Activated naive CD8-positive, alpha-beta T cell treated with anti-CD3 and anti-CD28 coated beads for 36 hours (primary cell): ENCODE measurements at places on chromosomes 5 and 9. TPM values are rescaled to one million over a fixed set of nuclear protein-coding genes. Genes with fewer than 3 reads are reported as not detected.
A peak's percentile ranks its signal among the peaks of the same experiment; 100 is the strongest.

Gene CNTFR
- not detected for total RNA-seq

Gene IL4
- not detected for total RNA-seq

Gene OR1K1
- not detected for total RNA-seq

Gene SLC25A48
- not detected for total RNA-seq

GRCh38 chr5:573976-574375, 38.2 kb upstream of the CEP72 start:
- no peak overlapping the region for H3K4me3 ChIP-seq
- no peaks in the 10 kb centered on the region for H3K4me1 ChIP-seq

DNA sequence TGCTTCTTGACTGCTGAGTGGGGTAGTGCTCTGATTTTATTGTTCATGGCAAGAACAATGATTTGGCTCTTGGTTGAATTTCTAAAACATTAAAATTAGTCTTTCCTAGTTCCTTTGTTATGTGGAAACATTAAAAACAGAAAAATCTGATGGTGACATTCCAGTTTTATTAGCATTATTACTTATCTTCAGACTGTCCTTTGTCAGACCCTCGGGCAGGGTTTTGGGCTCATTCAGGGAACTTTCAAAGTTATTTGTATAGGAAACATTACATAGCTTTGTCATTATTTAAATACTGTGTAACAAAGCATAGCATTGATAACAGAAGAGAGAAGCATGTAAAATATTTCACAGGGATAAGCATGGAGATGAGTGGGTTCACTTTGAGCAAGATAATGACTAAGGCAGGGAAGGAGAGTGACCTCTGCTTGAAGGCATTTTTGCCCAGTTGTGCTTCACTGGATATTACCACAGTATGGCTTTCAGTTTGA, 119.9 kb downstream of the KDM4C start:
- DNase-seq, result no peak
- H3K27me3 ChIP-seq, result no peaks in the 10 kb centered on the region
- no peak overlapping the region for H3K4me3 ChIP-seq
- no peak overlapping the region for H3K27ac ChIP-seq
- H3K4me1 ChIP-seq, result peaks cover 45% of the 10 kb centered on the region

DNA sequence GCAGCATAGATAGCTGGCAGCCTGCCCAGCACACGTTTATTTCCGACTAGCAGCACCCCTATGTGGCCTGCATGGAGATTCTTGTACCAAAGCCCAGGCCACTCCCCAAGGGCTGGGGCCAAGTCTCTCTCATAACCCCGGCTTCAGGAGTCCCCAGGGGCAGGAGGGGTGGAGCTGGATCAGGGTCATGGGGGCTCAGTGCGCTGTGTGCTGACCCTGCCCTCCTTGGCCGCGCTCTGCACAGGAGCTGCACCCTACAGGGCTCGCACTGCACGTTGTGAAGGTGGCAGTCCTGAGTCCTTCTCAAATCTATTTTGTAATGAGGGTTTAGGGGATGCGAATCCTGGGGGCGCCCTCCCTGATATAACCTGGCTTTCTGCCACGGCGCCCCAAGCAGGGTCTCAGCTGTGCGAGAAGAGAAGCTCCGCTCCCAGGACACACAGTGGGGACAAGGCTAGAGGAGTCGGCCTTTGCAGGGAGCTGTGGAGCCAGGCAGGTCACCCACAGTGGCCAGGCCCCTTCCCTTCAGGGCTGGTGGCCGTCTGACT, 28.6 kb downstream of the NKD2 start:
- no peak overlapping the region for H3K27ac ChIP-seq
- H3K27me3 ChIP-seq, result no peaks in the 10 kb centered on the region
- DNase-seq, result no peak

DNA sequence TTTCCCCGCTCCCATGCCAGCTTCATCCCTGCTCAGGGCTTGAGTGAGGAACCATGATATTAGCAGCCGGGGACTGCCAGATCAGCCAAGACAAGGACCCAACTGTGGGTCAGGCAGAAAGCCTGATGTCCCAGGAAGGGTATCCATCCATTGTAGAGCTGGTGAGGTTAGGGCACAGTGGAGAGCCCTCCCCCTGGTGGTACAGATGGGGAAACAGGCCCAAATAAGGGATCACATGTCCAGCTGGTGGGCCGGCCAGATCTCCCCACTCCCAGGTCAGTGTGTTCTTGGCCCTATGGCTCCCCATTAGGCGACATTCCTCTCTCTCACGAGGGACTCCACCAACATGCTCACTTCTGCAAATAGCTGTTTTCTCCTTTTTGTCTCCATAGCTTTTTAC, 9.0 kb downstream of the CDX1 start:
- H3K36me3 ChIP-seq, result no peaks in the 10 kb centered on the region
- no peak overlapping the region for H3K4me3 ChIP-seq
- H3K27ac ChIP-seq, result no peak overlapping the region

DNA sequence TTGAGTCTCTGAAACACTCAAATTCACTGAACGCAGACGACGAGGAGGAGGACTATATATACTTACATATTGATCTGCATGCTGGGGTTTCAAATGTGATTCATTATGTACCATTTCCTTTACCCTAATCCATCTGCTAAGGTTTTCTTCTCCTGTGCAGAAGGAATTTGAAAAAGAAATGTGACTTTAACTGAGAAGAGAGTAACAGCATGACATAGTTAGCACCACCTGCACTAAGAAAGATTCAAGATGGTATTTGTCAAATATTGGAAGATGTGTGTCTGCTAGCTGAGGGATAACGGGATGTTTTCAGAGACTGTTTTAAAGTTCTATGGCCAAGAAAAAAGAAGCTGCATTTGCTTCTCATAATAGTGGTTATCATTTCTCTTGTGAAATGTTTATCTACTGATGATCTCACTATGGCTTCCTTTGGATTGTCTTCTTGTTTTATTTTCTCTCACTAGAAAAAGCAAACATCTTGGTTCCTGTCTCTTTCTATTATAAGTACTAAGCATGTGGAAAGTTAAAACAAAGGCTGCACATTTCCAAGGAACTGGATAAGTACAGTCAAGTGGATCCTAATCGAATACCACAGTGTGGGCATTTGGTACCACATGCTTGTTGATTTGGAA, 89.8 kb upstream of the TLE4 start:
- no peak for DNase-seq
- H3K27me3 ChIP-seq, result no peaks in the 10 kb centered on the region
- H3K4me1 ChIP-seq, result peaks cover 20% of the 10 kb centered on the region
- H3K36me3 ChIP-seq, result no peaks in the 10 kb centered on the region

DNA sequence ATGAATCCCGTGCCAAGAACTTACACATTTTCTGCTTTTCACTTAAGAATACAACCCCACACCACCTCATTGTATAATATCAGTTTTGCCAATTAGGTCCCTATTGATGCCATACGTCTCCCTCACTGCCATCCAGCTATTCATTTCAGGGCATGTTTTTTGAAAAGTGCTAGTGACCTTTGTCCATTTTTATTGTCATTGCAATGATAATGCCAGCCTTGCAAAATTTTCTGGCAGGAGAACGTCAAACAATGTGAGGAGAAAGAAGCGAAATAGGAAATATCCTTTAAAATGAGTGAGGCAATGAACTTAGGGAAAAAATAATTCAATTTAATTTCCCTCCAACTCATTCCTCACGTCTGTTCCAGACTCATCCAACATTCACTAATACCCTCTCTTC, 111.8 kb upstream of the CKMT2 start:
- no peak overlapping the region for H3K4me3 ChIP-seq
- H3K27ac ChIP-seq, result no peak overlapping the region
- H3K27me3 ChIP-seq, result no peaks in the 10 kb centered on the region
- H3K36me3 ChIP-seq, result peaks cover 23% of the 10 kb centered on the region
- H3K4me1 ChIP-seq, result peaks cover 20% of the 10 kb centered on the region

DNA sequence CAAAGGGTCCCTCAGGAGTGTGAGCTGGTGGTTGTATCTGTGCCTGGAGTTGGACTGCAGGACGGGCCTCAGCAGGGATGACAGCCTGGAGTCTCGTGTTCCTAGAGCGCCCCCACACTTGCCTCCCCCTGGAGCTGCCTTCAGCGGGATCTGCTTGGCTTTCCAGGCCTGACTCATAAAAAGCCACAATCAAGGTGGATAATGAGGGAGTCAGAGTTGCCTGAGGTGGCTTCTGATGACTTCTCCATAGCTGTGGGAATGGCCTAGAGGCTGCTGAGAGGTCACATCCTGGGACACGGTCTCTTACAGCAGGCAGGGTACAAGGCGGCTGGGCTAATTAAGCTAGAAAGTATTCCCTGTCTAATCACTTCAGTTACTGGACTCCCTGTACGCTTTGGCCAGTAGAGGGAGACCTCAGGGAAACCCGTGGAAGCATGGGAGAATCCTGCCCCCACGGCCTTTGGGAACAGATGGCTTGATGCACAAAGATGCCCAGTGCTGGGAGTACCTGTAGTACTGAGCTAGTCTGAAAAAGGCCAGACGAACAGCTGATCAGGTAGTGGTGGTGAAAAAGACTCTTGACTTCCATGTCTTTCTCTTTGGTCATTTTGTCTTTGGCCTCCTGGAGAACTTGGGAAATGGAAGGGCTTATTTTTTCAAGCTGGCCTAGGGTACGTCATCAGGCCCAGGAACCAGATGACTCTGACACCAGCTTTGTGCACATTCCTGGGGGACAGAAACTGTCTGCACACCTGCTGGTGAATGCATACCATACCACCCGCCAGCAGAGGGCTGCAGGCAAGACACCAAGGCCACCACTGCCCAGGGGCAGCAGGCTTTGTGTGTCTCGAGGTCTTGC, 16.1 kb upstream of the FRRS1L start:
- no peak overlapping the region for H3K27ac ChIP-seq
- peaks cover 8% of the 10 kb centered on the region for H3K27me3 ChIP-seq
- peaks cover 2% of the 10 kb centered on the region for H3K36me3 ChIP-seq
- peak; percentile 17 for DNase-seq
- H3K4me1 ChIP-seq, result peaks cover 13% of the 10 kb centered on the region

GRCh38 chr5:79459626-79460025, 54.3 kb downstream of the HOMER1 start:
- no peaks in the 10 kb centered on the region for H3K27me3 ChIP-seq
- peaks cover 2% of the 10 kb centered on the region for H3K36me3 ChIP-seq
- no peak overlapping the region for H3K4me3 ChIP-seq
- DNase-seq, result no peak

GRCh38 chr5:122076669-122077365, 1.2 kb downstream of the LOX start:
- no peak overlapping the region for H3K27ac ChIP-seq
- peaks cover 72% of the 10 kb centered on the region for H3K27me3 ChIP-seq
- H3K4me1 ChIP-seq, result peaks cover 17% of the 10 kb centered on the region
- DNase-seq, result peak; percentile 51

DNA sequence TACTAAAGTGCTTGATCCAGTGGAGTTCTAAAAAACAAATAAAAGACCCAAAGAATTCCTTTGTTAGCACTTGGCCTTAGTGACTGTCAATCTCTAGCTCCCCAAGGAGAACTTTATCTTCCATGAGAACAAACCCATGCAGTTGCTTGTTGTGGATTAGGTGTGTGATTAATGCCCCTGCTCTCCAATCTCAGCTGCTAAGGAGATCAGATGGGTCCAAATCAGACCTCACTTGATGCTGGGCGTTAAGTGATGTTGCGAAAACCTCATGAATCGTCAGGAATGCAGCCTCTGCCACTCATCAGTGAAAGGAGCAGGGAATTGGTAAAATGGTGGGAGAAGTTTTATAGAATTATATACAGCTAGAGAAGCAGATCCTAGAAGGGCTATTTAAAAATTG, 133.7 kb downstream of the DMAC1 start:
- H3K36me3 ChIP-seq, result no peaks in the 10 kb centered on the region
- no peaks in the 10 kb centered on the region for H3K27me3 ChIP-seq
- DNase-seq, result no peak
- no peak overlapping the region for H3K4me3 ChIP-seq
- no peaks in the 10 kb centered on the region for H3K4me1 ChIP-seq

GRCh38 chr9:93808115-93809029, 146.8 kb downstream of the BARX1 start:
- DNase-seq, result no peak
- H3K4me1 ChIP-seq, result no peaks in the 10 kb centered on the region
- no peak overlapping the region for H3K4me3 ChIP-seq
- H3K27me3 ChIP-seq, result peaks cover 8% of the 10 kb centered on the region

DNA sequence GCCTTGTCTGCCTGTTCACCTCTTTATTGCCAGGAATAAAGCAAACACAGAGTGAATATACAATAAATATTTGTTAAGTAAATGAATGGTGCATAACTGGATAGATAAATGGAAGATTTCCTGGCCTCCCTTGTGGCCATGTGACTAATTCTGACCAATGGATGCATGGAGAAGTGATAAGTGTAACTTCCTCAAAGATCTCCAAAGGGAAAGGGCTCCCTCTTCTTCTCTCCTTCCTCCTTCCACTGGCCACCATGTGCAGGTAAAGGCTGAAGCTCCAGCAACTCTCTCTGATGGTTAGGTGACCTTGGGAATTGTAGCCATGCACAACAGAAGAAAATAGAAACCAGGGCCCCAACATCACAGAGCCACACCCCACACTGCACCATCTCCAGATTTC, 174.4 kb downstream of the EBF1 start:
- DNase-seq, result no peak
- peaks cover 3% of the 10 kb centered on the region for H3K27me3 ChIP-seq
- H3K4me1 ChIP-seq, result no peaks in the 10 kb centered on the region
- no peak overlapping the region for H3K4me3 ChIP-seq
- no peaks in the 10 kb centered on the region for H3K36me3 ChIP-seq
- H3K27ac ChIP-seq, result no peak overlapping the region

DNA sequence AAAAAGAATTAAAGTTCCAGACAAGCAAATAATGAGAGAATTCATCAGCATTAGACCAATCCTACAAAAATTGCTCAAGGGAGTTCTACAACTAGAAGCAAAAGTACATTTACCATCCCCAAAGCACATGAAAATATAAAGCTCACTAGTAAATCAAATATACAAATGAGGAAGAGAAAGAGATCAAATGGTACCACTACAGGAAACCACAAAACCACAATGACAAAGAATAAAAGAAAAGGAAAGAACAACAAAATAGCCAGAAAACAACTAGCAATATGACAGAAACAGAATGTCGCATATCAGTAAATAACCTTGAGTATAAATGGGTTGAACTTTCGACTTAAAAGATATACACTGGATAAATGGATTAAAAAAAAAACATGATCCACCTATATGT, 739.0 kb downstream of the DTWD2 start:
- H3K27me3 ChIP-seq, result no peaks in the 10 kb centered on the region
- H3K4me1 ChIP-seq, result no peaks in the 10 kb centered on the region
- no peaks in the 10 kb centered on the region for H3K36me3 ChIP-seq
- no peak overlapping the region for H3K27ac ChIP-seq
- no peak for DNase-seq
- H3K4me3 ChIP-seq, result no peak overlapping the region
